Activated naive CD8-positive, alpha-beta T cell treated with anti-CD3 and anti-CD28 coated beads for 36 hours (primary cell): ENCODE measurements at places on chromosomes 2 and 18. TPM values are rescaled to one million over a fixed set of nuclear protein-coding genes. Genes with fewer than 3 reads are reported as not detected.
A peak's percentile ranks its signal among the peaks of the same experiment; 100 is the strongest.

MYO5B gene
- not detected for total RNA-seq

TUBB8B gene
- total RNA-seq = not detected

CABLES1 gene
- 10.0 TPM for total RNA-seq

GALNT14 gene
- 2.5 TPM for total RNA-seq

ABCG8 gene
- total RNA-seq = not detected

DNER gene
- not detected for total RNA-seq

DSG3 gene
- total RNA-seq = not detected

CRYGD gene
- total RNA-seq = not detected

- H3K4me1 ChIP-seq = peaks cover 4% of the 10 kb centered on the region
- no peak overlapping the region for H3K4me3 ChIP-seq
- H3K27ac ChIP-seq = no peak overlapping the region
- H3K36me3 ChIP-seq = no peaks in the 10 kb centered on the region
Measured at GRCh38 chr2:20227894-20228505, 3.1 kb upstream of the SDC1 start.

DNA sequence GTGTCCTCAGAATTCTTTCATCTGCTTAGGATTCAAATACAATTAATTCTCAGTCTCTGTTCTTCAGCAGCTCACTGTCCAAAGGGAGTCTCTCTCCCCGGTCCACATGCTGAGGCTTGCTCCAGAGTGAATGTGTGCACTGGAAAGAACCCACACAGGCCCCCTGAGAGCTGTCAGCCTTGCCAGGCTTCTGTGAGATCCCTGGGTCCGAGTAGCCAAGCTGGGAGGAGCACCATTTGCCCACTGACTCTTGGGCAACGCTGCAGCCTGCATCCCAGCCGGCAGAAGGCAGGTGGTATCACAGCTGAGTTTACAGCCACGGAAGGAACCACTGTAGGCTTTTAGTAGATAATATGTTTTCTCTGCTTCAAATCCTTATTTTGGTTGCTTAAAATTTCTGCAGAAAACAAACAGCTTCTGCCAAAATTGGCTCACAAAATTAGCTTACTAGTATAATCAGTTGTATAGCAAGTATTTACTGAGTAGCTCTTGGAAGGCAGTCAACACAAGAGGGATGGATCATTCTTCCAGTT, 21.4 kb upstream of the LTBP1 start:
- no peaks in the 10 kb centered on the region for H3K4me1 ChIP-seq
- peaks cover 16% of the 10 kb centered on the region for H3K27me3 ChIP-seq
- H3K36me3 ChIP-seq = no peaks in the 10 kb centered on the region
- no peak for DNase-seq
- H3K27ac ChIP-seq = no peak overlapping the region
- no peak overlapping the region for H3K4me3 ChIP-seq

- H3K36me3 ChIP-seq = no peaks in the 10 kb centered on the region
- no peak for DNase-seq
- no peak overlapping the region for H3K4me3 ChIP-seq
Measured at GRCh38 chr2:229252280-229252679, 18.8 kb downstream of the PID1 start.

DNA sequence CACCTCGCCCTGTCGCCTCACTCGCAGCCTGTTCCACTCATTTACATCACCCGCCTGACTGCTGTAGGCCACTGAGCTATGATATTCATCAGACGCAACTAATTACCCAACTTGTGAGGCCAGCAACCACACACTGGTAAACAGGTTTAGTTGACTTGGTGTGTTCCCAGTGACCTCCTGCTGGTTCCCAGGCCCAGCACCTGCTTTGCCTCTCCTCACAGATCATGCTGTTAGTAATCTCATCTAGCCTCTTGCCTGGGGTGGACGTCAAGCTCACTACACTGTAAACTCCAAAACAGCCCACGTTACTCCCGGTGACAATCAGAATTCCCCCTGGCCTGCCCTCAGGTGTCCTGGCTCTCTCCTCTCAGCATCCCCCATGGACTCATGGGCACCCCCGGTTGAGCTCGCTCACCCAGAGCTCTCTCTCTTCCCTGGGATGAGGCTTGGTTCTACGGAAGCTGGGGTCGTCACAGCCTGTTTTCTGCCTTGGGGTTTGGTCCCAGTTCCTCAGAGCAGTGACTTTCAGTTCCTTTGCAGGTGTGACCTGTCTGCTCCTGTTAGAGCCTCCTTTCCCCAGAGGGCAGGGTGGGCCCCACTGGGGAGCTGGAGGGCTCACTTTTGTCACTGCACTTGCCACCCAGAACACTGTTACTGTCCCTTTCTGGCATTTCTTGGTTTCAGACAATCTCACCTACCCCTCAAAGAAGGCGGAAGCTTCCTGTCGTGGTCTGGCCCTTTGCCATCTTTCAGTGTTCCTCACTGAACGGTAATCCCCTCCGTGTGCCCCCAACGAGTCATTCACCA, 40.3 kb downstream of the INPP5D start:
- H3K4me1 ChIP-seq = peaks cover 68% of the 10 kb centered on the region
- peak overlapping the region; percentile 90 for H3K27ac ChIP-seq

DNA sequence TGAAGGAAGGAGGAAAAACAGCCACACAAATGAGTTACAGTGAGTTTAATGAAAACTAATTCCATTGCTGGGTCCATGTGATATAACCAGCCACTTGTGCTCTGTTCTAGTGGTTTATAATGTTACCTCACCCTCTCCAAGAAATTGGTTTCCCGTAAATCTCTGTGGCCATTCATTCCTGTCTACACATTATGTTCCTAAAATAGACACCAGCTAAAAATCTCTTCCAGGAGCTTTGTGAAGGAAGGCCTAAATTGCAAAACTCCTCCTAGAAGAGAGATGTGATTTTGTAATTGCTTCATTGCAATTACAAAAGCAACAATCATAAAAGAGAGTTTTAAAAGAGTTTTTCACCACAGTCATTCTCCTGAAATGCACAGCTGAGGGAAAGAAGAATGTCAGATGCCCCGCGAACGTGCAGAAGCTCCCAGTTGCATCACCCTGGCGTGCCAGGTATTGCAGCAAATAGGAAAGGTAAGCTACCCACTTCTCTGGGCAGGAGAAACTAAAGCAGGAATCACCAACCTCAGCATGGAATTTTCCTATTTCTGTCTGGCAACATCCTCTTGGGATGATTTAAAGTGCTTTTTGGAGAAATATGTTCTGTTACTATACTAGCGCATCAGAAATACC, 1.7 kb downstream of the SCN1A start:
- H3K27ac ChIP-seq = no peak overlapping the region
- DNase-seq = no peak
- H3K27me3 ChIP-seq = peaks cover 19% of the 10 kb centered on the region
- H3K4me1 ChIP-seq = no peaks in the 10 kb centered on the region
- H3K36me3 ChIP-seq = no peaks in the 10 kb centered on the region
- H3K4me3 ChIP-seq = no peak overlapping the region

DNA sequence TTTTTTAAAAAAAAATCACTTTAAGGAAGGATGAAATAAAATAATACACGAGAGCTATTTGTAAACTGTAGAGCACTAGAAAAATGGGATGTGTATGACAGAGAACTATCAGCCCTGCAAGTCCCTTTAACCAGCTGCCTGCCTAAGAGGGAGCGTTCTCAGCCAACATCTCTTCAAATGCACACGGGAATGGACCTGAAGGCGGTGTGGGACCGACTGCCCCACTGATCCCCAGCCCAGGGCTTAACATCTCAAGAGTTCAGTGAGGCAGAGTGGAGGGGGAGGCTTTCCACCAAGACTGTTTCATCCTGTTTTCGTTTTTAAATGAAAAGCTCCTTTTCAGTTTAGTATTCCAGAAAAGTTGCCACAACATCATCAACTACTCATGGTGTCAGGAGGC, 2.2 kb downstream of the INPP4A start:
- H3K27me3 ChIP-seq = no peaks in the 10 kb centered on the region
- H3K36me3 ChIP-seq = peaks cover 8% of the 10 kb centered on the region
- H3K27ac ChIP-seq = peak overlapping the region; percentile 88

DNA sequence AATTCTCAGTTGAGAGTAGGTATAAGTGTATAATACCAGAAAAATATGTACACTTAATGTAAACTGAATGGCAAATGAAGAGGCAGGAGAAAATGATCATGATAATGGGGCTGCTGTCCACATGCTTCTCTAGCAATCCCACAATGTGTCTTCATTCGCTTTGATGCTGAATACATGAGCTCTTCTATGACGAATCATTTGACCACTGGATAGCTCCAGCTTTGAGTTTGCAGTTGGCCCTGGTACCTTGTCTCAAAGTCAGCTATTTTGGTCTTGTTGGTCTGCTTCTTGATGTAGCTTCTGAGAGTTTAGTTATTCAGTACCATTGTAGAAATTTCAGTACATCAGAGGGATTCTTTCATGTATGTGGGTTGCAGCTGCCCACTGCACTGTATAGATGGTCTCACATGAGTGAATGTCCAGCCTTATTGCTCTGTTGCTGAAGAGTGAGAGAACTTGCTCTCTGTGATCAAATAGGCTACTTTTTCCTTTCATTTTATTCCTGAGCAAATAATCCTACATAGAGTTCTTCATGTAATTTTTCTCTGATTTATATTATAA, 105.1 kb downstream of the TTC27 start:
- DNase-seq = no peak
- H3K4me1 ChIP-seq = no peaks in the 10 kb centered on the region
- no peak overlapping the region for H3K4me3 ChIP-seq
- H3K36me3 ChIP-seq = peaks cover 28% of the 10 kb centered on the region
- H3K27me3 ChIP-seq = no peaks in the 10 kb centered on the region

DNA sequence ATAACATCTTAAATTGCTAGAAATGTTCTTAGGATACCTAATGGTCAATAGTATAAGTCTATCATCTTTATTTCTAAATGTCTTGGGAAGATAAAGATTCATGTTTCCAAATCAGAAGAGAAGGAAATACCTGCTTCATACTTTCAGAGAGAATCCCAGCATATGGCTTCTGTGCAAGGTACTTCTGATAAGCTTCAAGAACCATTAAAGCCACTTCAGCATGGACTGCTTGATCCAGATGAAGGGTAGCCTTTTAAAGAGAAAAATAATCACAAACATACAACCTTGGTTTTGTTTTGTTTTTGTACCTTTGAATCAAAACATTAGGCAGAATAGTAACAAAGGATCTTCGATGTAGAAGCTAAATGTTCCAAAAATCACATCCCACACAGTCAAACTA, 44.0 kb downstream of the EPG5 start:
- no peak overlapping the region for H3K4me3 ChIP-seq
- DNase-seq = no peak
- peaks cover 8% of the 10 kb centered on the region for H3K4me1 ChIP-seq
- no peak overlapping the region for H3K27ac ChIP-seq
- peaks cover 19% of the 10 kb centered on the region for H3K36me3 ChIP-seq

- H3K36me3 ChIP-seq = peaks cover 47% of the 10 kb centered on the region
- DNase-seq = no peak
- H3K4me3 ChIP-seq = no peak overlapping the region
Measured at GRCh38 chr2:214716811-214717560, 92.5 kb downstream of the BARD1 start.

DNA sequence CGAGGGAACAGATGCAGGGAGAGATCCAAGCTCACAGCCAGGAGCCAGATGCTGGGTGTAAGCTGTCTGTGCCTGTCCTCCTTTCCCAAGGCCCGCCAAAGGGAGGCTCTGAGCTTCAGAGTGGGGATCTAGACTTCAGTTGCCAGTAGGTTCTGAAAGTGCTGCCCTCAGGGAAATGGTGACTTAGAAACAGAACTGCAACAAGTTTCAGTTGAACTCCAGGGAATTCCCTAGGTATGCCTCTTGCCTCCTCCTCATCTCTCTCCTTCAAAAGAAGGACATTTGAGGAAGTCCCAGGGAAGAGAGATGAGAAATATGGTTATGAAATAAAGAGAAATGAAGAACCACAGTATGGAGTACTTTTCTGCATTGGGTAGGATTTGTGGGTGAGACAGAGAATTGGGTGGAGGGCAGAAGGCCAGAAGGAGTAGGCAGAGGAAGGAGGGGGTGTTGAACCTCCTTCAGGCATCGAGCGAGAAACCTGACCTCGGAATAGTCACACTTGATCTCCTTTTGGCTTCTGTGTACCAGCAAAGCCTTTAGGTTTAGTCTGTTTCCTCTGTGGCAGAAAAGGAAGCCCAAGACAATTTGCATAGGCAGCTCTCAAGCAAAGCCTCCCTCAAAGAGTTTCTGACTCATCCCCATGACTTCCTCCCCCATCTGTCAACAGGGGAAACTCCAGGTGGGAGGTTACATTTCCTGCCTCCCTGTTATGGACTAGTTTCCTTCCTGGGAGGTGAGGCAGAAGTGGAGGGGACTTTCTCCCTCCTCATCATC, 45.7 kb downstream of the QPCT start:
- DNase-seq = peak; percentile 70
- H3K36me3 ChIP-seq = no peaks in the 10 kb centered on the region
- H3K27me3 ChIP-seq = no peaks in the 10 kb centered on the region
- H3K4me3 ChIP-seq = peak overlapping the region; percentile 1
- H3K4me1 ChIP-seq = peaks cover 23% of the 10 kb centered on the region
- peak overlapping the region; percentile 84 for H3K27ac ChIP-seq
